ENCODE measurements at places on chromosomes 1 and 21. TPM values are rescaled to one million over a fixed set of nuclear protein-coding genes. Genes with fewer than 3 reads are reported as not detected.

The LRRC3 gene
- total RNA-seq: 3.0 TPM

The ASPM gene
- 77.2 TPM for total RNA-seq

The TNNI3K gene
- not detected for total RNA-seq

The ERMAP gene
- 9.4 TPM for total RNA-seq

The OPRD1 gene
- total RNA-seq: 0.03 TPM

The OR10R2 gene
- not detected for total RNA-seq

The COL24A1 gene
- 0.03 TPM for total RNA-seq

The OLFML2B gene
- 0.13 TPM for total RNA-seq

The NKAIN1 gene
- 0.05 TPM for total RNA-seq

The ANKRD34A gene
- total RNA-seq: 0.13 TPM

The FNDC5 gene
- 0.84 TPM for total RNA-seq

The NBPF10 gene
- total RNA-seq: 2.1 TPM

The ARTN gene
- not detected for total RNA-seq

The THRAP3 gene
- 66.1 TPM for total RNA-seq

The SPATA45 gene
- total RNA-seq: not detected

The BARHL2 gene
- total RNA-seq: not detected

The KRTAP12-3 gene
- total RNA-seq: not detected

The NID1 gene
- total RNA-seq: 33.8 TPM

The CGN gene
- total RNA-seq: 1.2 TPM

The CNR2 gene
- not detected for total RNA-seq

The FAM151A gene
- not detected for total RNA-seq

The OR2T27 gene
- total RNA-seq: not detected

The TSTD1 gene
- not detected for total RNA-seq

The TLR5 gene
- total RNA-seq: 2.4 TPM

The NFIA gene
- total RNA-seq: 0.74 TPM

The SLC30A2 gene
- not detected for total RNA-seq

The MPZ gene
- total RNA-seq: not detected

The DISP1 gene
- 3.7 TPM for total RNA-seq

The PEAR1 gene
- 1.0 TPM for total RNA-seq

The CD1E gene
- total RNA-seq: not detected
